HFFc6 (cell line): ENCODE measurements at places on chromosomes 3 and 15.

DNA sequence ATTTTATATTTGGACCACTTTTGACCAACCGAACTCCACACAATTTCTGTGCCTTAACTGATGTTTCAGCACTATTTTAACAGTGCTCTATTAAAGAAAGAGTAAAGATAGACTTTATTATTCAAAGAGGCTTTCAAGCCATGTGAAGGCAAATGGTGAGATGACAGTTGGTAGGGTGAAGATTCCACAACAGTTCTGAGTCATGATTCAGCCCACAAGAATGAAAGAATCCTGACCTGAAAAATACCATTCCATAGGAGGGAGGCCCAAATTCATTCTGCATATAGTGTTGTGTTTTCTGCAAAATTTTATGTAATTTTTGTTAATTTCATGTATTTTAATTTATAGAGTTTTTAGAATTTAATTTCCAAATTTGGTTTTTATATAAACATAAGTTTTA, 135.6 kb upstream of the STAC start:
- no peaks in the 10 kb centered on the region; the same call in 1 of the 2 replicates for H3K27me3 ChIP-seq
- no peak for DNase-seq
- H3K36me3 ChIP-seq = no peaks in the 10 kb centered on the region
- no peaks in the 10 kb centered on the region for H3K4me1 ChIP-seq

DNA sequence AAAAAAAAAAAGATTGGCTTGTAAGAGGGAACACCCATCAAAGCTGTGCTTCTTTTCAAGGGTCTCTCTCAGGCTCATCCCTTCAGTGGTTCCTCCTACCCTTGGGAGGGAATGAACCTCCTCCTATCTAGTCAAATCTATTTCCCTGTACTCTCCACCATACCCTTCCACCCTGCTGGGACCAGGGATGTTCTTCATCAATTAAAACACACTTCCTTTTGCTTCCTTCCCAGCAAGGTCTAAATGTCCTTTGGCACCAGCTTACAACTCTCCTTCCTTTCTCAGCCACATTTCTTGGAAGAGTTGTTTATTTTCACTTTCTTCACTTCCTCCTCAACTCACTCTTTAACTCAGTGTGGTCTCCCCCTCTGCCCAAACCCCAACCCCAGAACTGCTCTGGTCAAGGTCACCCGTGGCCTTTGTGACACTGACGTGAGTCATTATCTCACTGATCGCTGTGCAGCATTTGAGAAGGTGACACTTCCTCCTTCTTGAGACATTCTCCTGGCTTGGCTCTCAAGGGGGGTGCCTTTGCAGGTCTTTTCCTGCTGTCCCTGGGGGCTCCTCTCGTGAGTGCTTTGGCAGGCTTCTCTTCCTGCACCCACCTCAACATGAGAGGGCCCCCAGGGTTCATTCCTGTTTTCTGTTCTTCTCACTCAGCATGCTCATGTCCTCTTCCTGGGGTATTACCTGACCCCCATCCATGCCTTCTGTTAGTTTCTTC, 210.5 kb upstream of the TLE3 start:
- no peaks in the 10 kb centered on the region for H3K36me3 ChIP-seq
- DNase-seq = no peak
- H3K4me1 ChIP-seq = peaks cover 9% of the 10 kb centered on the region
- no peak overlapping the region for H3K27ac ChIP-seq

GRCh38 chr3:123637131-123637530, 52.3 kb upstream of the HACD2 start:
- H3K27me3 ChIP-seq = peaks cover 24% of the 10 kb centered on the region
- peaks cover 60% of the 10 kb centered on the region for H3K36me3 ChIP-seq
- no peak overlapping the region for H3K4me3 ChIP-seq
- peak overlapping the region; percentile 66 for H3K27ac ChIP-seq
- no peak for DNase-seq
- H3K4me1 ChIP-seq = peaks cover 69% of the 10 kb centered on the region

GRCh38 chr15:67384761-67385160, 130.2 kb downstream of the IQCH start:
- no peak overlapping the region for H3K4me3 ChIP-seq
- H3K27ac ChIP-seq = no peak overlapping the region
- no peaks in the 10 kb centered on the region for H3K4me1 ChIP-seq
- peaks cover 13% of the 10 kb centered on the region for H3K27me3 ChIP-seq
- no peak for DNase-seq

GRCh38 chr15:79157631-79158592, 67.3 kb upstream of the RASGRF1 start:
- H3K36me3 ChIP-seq = no peaks in the 10 kb centered on the region
- no peaks in the 10 kb centered on the region for H3K4me1 ChIP-seq
- H3K4me3 ChIP-seq = no peak overlapping the region

- no peaks in the 10 kb centered on the region for H3K27me3 ChIP-seq
- peaks cover 24% of the 10 kb centered on the region for H3K4me1 ChIP-seq
- peak; percentile 38 for DNase-seq
- peak overlapping the region; percentile 80 for H3K27ac ChIP-seq
- H3K36me3 ChIP-seq = no peaks in the 10 kb centered on the region
- no peak overlapping the region for H3K4me3 ChIP-seq
These were observed 99.9 kb upstream of the MLF1 start for GRCh38 chr3:158470944-158471638.

DNA sequence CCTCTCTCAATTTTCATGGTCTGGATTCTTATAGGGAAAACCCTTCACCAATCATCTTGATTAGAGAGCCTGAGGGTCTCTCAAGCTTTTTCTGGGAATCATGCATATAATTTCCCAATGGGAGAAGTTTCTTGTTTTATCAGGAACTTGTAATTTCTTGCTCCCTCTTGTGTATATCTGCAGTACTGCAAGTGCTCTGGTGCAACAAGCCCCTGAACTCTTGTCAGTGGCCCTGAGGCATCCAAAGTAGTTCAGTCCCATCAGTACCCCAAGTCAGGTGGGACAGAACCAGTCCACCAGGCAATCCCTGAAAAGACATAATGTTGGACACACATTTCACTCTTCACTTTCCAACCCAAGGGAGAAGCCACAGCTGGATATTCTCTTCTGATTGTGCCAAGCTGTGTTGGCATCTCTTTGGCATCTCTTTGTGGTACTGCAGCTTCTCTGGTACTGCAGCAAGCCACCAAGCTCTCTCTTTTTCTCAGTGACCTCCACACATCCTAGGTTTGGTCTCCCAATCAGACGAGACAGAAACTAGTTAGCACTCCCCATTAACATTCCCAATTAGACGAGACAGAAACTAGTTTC, 214.5 kb downstream of the ZIC4 start:
- no peaks in the 10 kb centered on the region for H3K27me3 ChIP-seq
- peaks cover 41% of the 10 kb centered on the region for H3K4me1 ChIP-seq
- no peaks in the 10 kb centered on the region for H3K36me3 ChIP-seq
- no peak overlapping the region for H3K4me3 ChIP-seq
- no peak overlapping the region; the same call in 1 of the 2 replicates for H3K27ac ChIP-seq
- peak; percentile 71 for DNase-seq
